OCI-LY7 (cell line): ENCODE measurements at places on chromosomes 7 and 10. TPM values are rescaled to one million over a fixed set of nuclear protein-coding genes. Genes with fewer than 3 reads are reported as not detected.

DNA sequence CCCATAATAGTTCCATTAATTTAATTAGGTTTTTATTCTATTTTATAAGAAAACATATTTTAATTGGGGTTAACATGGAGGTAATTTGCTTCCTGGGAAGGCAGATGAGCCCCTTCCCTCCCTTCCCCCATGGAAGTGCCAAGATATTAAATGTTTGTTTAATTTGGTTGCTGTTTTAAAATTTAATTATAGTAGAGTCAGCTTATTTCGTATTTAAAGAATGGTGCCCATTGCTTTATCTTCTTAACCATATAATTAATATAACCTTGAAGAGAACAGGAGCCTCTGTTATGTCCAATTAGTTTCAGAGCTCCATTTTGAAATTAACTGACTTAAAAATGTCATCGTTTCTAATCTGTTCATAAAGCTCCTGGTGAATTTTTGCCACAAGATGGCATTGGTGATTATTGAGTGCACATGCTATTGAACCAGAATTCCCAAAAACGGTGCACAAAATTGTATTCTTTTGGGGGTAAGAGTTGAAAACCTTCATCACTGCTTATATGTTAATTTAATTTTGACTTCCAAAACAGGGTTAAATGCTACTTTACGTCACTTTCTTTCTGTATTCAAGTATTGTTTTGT lies 26.0 kb downstream of the KLHDC10 start:
- no peak for DNase-seq

DNA sequence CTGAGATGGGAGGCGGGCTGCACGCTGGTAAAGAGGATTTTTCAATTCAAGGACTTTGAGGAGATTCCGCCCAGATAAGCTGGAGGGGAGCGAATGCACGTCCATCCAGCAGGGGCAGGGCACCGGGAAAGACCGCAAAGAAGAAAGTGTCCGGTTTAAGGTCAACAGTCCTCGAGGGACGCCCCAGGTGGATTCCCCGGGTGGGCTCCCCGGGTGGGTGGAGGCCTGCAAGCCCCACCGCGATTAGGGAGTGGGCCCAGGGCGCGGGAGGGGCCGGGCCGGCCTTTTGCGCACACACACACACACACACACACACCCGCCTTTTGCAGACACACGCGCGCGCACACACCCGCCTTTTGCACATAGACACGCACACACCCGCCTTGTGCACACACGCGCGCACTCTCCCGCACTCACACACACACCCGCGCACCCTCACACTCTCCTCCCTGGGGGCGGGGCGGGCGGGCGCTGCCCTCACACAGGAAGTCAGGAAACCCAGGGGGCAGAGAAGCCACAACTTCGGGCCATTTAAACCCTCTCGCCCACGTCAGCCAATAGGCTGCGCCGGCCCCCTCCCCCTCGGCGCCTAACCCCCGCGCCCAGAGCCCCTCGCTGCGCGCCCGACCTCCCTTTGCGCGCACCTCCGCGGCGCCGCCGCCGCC lies 615 bp downstream of the ARHGAP12 start:
- peak; percentile 73 for DNase-seq

DNA sequence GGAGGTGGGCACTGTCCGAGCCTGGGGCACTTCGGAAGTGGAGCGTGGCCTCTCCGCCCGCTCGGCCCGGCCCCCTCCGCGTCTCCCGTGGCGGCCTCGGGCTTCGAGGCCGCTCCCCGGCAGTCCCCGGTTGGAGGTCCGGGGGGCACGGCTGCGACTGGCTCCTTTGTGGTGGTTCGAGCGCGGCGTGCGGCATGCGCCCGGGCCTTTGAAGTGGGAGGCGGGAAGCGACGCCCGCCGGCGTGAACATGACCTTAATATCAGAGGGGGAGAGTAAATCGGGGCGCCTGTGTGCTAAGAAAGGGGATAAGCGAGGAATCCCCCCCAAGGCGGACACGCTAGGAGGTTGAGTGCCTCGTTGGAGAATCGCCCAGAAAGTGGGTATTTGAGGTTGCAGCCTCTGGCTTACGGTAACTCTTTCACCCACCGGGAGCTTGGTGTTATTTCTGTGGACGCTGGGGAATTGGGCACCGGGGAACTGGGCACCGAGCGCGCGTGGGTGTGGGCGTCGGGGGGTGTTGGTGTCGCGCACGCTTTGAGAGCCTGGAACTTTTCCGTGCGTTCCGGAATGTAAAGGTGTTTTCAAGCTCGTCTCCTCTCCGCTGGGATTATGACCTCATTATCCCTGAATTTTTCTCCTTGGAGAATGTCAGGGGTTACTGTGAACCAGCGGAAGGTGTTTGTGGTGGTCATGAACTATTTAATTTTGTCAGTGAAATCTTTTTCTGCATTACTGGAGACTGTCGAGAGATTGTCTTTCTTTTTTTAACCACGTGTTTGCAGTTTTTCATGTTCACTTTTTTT lies 660 bp downstream of the SUV39H2 start:
- peak; percentile 60 for DNase-seq

The RUFY2 gene
- total RNA-seq, result 16.3 and 23.0 TPM in 2 replicates

The KDM7A gene
- total RNA-seq, result 3.3 and 7.7 TPM in 2 replicates
